ENCODE measurements at places on chromosomes 5 and 9.

- DNase-seq = no peak
These were observed 209.6 kb downstream of the FBN2 start for GRCh38 chr5:128328446-128328845.

- no peak for DNase-seq
These were observed 50.0 kb upstream of the GLIS3 start for GRCh38 chr9:4349816-4350418.

GRCh38 chr5:78638973-78639669 is 9.5 kb downstream of the LHFPL2 start:
- DNase-seq = no peak

DNA sequence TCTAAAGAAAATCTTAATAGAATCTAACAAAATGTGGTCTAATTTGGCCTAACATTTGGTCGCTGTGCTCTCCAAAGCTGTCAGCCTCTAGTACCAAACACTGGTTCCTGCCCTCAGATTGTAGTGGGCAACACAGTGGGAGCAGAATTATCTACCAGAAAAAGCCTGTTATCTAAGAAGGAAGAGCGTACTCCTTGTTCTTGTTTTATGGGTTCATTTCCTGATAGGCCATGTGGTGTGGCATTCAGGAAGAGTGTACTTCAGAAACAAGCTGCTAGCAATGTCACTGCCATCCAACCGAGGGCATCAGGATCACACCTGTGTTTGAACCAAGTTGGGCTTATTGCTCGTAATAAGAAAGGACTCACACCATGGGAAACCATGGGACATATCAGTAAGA is 487.9 kb upstream of the DAP start:
- DNase-seq = no peak

- DNase-seq = no peak
These were observed 369.3 kb downstream of the BNC2 start for GRCh38 chr9:16501141-16501540.

DNA sequence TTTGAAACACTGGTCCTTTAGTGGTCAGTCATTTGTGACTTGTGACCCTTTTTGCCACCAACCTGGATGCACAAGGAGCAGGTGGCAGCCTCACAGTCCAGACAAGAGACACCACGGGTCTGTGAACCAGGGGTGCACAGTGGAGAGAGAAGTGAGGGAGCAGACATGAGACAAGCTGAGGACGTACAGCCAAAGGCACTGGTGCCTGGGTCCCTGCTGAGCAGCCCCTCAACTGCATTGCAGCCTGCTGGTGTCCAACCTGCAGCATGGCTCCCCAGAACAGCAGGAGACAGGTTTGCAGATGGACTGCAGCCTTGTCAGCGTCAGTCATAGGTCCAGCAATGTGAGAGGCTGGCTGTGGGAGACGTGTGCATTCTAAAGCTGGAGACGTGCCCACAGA is 124.2 kb upstream of the FSTL4 start:
- no peak for DNase-seq

DNA sequence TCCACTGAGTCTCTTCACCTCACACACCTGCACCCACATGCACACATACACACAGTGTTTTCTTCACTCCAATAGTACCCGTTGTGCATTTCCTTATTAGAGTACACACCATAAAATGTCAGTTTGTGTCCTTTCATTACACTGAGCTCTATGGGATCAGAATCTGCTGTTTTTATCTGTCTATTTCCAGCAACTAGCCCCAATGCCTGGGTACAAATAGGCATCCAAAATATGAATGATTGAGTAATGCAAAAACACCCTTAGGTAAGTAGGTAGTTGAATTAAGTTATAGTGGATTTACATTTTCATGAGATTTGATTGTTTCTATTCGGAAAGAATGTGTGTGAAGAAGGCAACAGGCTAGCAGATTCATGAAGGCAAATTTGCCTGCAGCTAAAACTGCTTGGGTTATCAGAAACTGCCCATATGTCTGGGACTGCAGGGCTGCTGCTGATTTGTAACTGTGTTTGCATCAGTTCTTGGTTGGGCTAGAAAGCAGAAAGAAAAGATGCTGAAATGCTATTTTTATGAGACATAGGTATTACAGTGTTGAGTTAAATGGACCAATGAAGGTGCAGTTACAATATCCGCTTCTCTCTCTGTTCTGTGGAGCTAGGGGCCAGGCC is 26.9 kb downstream of the PPP3R2 start:
- no peak for DNase-seq

GRCh38 chr5:106420102-106420501 is 1250.6 kb downstream of the EFNA5 start:
- DNase-seq = no peak

- DNase-seq = no peak
These were observed 199.9 kb upstream of the GLRA1 start for GRCh38 chr5:152124409-152125041.

- DNase-seq = no peak
These were observed 48.9 kb downstream of the PKD2L2 start for GRCh38 chr5:137937994-137938750.

DNA sequence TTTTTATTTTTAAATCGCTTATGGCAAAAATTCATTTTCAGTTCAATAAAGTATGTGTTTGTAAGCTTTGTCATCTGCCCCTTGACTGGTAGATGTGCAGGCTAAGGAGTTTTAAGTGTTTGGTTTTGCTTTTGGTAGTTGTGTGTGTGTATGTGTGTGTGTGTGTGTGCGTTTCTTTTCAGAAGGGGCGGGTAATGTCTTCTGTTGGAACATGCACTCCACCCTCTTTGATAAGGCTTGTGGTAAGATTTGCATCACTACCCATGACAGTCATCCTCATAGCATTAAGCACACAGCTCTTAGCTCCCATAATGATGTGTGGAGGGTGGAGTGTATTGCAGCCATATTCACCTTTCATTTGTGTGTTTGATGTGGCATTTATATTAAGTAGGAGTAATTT is 92.1 kb upstream of the FSD1L start:
- DNase-seq = no peak

DNA sequence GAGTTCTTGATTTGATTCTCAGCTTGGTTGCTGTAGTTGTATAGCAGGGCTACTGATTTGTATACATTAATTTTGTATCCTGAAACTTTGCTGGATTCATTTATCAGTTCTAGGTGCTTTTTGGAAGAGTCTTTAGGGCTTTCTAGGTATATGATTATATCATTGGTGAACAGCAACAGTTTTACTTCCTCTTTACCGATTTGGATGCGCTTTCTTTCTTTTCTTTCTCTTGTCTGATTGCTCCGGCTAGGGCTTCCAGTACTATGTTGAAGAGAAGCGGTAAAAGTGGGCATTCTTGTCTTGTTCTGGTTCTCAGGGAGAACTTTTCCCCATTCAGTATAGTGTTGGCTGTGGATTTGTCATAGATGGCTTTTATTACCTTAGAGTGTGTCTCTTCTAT is 158.9 kb downstream of the SAXO1 start:
- no peak for DNase-seq

DNA sequence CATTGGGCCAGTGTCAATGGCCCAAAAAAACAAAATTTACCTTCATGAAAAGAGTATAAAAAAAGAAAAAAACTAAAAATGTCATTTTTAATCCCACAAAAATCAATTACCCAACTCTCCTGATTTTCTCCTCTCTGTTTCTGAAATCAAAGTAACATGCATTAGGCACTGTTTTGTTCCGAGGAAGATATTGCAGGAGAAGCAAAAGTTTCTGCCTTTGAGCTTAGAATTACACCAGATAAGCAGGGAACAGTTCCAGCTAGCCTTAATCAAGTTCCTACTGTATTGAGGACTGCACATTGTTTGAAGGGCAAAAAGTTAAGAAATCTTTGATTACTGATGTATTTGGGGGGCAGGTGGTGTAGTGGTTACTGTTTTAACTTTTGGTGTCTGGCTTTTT is 1.1 kb upstream of the PRKAA1 start:
- no peak for DNase-seq

- no peak for DNase-seq
These were observed 339.4 kb downstream of the CHSY3 start for GRCh38 chr5:130243641-130244040.

- no peak for DNase-seq
These were observed 122.3 kb upstream of the POC5 start for GRCh38 chr5:75839547-75839946.

DNA sequence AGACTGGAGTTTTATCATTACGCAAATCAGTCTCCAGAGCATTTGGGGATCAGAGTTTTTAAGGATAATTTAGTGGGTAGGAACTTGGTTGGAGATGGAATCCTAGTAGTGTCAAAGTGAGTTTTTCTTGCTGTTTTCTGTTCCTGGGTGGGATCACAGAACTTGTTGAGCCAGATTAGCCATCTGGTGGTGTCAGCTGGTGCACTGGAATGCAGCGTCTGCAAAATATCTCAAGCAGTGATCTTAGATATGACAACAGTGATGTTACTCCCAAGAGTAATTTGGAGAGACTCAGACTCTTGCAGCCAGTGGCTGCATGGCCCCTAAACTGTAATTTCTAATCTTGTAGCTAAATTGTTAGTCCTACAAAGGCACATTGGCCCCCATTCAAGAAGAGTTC is 1257.8 kb downstream of the MAT2B start:
- DNase-seq = no peak

GRCh38 chr9:97039514-97039860 is 545 bp upstream of the CTSV start:
- DNase-seq = peak; percentile 66

DNA sequence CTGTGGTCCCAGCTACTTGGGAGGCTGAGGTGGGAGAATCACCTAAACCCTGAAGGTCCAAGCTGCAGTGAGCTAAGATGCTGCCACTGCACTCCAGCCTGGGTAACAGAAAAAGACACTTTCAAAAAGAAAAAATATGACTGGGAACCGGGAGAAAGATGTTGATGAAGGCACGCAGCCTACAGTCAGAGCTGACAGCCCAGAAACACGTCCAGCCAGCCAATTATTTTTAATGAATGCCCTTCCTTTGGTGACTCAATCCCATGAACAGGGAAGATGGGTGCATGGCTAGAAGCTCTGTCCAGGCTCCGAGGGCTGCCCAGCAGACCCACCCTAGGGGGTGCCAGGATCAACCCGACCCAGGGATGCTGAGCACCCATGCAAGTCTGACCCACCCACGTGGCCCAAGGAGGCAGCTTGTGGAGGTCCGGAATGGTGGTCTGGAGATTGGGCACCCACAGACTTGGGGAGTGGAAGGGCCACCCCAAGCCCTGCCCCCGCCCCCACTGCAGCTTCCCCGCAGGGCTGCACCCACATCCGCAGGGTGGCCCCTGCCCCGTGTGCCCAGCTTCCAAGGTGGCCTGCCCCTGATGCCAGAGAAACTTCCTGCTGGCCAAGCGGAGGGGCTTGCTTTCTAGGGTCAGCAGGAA is 51.0 kb downstream of the ADAMTS2 start:
- no peak for DNase-seq

DNA sequence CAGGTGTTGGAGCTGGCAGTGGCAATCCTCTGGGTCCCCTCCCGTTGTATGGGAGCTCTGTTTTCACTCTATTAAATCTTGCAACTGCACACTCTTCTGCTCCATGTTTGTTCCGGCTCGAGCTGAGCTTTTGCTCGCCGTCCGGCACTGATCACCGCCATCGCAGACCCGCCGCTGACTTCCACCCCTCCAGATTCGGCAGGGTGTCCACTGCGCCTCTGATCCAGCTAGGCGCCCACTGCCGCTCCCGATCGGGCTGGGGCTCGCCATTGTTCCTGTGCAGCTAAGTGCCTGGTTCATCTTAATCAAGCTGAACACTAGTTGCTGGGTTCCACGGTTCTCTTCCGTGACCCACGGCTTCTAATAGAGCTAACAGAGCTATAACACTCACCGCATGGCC is 23.2 kb downstream of the ANKH start:
- no peak for DNase-seq

- peak; percentile 21 for DNase-seq
These were observed 812.9 kb upstream of the ZNF608 start for GRCh38 chr5:125559296-125559695.

GRCh38 chr5:157100140-157100679 is 8.6 kb downstream of the HAVCR2 start:
- peak; percentile 19 for DNase-seq

DNA sequence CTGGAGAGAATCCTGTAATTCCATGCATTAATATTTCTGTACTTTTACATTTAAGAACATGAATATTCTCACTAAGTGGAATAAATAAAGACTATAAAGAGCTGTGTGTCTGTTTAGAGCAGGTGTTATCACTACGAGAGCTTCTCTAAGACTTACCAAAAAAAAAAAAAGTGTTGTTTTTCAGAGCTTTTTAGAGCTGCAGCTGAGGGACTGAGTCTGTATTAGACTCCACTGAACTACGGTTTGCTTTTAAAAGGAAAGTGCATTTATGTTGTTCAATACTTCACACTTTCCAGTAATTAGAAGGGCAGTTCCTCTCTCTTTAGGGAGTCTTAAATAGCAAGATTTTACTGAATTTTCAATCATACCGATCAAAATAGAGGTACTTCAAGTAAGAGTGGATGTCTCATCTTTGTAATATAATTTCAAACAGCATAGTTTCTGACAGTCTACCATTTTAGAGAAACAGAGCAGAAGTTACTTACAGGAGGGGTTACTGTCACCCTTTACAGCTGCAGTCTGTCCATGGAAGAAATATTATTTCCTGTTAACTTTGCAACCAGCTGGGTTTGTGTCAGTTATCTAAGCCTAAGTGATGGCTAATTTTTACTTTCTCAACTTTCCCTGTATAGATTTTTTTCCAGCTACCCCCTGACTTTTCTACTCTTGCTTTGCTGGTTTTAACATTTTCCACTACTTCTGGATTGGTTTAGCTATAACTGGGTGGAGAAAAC is 2.4 kb downstream of the SYK start:
- no peak for DNase-seq

DNA sequence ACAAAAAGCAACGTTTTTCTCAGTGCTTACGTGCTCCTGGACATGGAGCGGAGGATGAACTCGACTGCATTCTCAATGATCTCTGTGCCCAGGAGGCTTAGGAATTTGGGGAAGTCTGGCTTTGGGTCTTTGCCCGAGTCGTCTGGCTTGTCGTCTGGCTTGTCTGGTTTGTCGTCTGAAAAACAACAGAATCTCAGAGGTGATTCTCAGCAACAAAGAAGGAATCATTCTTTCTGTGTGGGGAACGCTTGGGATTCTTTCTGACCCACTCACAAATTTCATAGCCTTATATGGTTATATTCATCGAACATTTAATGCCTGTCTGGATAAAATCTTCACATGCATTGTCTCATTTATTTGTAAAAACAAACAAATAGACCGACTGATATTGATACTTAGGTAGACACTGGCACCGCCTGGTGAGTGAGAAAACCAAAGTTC is 4.7 kb downstream of the C5orf46 start:
- DNase-seq = no peak

GRCh38 chr9:23829580-23830475 is 3.8 kb upstream of the ELAVL2 start:
- no peak for DNase-seq

GRCh38 chr5:156128026-156128425 is 198.9 kb upstream of the SGCD start:
- DNase-seq = no peak

GRCh38 chr5:107085572-107085971 is 585.2 kb downstream of the EFNA5 start:
- DNase-seq = no peak

GRCh38 chr9:15221746-15222145 is 85.3 kb downstream of the TTC39B start:
- DNase-seq = no peak

- no peak for DNase-seq
These were observed 282.9 kb upstream of the MAP3K1 start for GRCh38 chr5:56532466-56532865.
